ENCODE measurements at places on chromosomes 1 and 21. TPM values are rescaled to one million over a fixed set of nuclear protein-coding genes. Genes with fewer than 3 reads are reported as not detected.

The DCDC2B gene
- total RNA-seq = not detected

The RPE65 gene
- total RNA-seq = not detected

The POU3F1 gene
- total RNA-seq = 0.38 TPM

The MEX3A gene
- total RNA-seq = 0.10 TPM

The ARHGAP29 gene
- 11.8 TPM for total RNA-seq

The PLEKHM2 gene
- 177 TPM for total RNA-seq

The DPH2 gene
- 37.8 TPM for total RNA-seq

The CFHR5 gene
- total RNA-seq = not detected
